CD4-positive, alpha-beta T cell treated with Interleukin-2 at 100 ng/mL for 4 hours (primary cell): ENCODE measurements at places on chromosomes 13 and 19.
A peak's percentile ranks its signal among the peaks of the same experiment; 100 is the strongest.

DNA sequence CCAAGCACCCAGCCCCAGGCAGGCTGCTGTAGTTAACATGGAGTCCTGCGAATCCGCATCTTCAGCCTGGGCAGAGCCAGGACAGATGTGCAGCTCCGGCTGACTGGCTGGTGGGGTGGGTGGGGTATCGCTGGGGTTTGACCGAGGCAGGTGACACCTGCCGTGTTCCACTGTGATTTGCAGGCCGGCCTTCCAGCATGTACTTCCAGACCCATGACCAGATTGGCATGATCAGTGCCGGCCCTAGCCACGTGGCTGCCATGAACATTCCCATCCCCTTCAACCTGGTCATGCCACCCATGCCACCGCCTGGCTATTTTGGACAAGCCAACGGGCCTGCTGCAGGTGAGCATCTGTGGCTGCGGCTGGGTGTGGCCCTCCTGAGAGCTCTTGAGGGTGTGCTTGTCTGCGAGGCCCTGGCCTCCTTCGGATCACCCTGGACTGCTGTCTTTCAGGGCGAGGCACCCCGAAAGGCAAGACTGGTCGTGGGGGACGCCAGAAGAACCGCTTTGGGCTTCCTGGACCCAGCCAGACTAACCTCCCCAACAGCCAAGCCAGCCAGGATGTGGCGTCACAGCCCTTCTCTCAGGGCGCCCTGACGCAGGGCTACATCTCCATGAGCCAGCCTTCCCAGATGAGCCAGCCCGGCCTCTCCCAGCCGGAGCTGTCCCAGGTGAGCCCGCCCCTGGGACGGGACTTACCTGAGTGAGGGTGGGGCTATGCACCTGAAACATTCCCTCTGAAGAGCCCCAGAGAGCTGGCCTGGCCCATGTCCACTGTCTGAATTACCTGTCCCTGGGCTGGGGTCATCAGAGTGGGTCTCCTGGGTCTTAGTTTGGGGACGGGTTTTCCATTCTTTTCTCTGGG, 30.6 kb downstream of the CERS1 start:
- DNase-seq, result no peak

DNA sequence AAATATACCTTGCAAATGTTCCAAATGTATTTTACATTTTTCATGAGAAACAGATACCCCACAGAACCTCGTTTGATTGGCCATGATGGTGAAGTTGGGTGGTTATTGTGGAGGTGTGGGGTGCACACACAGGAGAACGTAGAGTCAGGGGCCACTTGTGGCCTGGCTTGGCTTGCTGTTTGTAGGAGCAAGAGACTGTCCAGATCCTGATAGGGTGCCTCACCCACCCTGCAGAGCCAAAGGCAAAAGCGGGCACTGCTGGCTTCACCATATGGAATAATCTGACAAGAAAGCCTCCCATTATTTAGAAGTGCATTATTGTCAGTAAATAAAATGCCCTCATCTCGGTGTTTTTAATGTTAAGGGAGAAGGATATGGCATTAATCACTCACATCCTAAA, 330.2 kb downstream of the TEX29 start:
- no peak for DNase-seq

DNA sequence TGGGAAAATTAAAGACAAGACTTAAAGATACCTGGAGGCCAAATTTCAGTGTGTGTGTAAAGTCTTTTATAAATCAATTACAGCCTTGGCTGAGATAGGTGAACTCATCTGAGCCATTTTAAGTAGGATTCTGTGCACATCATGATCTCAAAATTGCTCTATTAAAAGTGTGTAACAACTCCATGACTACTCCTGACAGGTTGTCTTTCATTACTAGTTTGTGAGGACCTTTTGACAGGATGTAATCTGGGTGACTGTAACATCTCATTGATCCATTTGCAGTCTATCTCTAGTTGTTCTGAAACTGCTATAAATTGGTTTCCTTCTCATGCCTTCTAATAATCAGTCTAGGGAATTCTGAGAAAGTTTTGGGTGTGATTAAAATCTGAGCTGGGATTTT, 753.3 kb downstream of the SLITRK5 start:
- no peak for DNase-seq

DNA sequence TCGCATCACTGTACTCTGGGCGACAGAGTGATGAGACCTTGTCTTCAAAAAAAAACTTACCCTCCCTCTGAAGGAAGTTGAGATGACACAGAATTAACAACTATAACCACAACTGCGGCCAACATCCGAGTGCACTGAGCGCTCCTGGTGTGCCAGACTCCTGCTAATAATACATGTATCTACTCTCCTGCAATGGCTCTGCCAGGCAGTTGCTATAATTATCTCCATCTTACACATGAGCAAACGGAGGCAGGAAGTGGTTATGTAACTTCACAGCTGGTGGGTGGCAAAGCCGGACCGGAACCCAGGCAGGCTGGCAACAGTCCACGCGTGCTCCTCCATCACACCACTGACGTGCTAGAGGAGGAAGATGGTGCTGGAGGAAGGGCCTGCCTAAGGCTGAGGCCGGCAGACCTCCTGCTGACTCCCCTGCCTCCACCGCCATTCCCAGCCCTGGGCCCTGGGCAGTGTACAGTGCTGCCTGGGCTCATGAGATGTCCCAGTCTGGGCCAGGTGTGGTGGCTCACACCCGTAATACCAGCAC, 12.6 kb downstream of the XRCC1 start:
- DNase-seq, result peak; percentile 91

DNA sequence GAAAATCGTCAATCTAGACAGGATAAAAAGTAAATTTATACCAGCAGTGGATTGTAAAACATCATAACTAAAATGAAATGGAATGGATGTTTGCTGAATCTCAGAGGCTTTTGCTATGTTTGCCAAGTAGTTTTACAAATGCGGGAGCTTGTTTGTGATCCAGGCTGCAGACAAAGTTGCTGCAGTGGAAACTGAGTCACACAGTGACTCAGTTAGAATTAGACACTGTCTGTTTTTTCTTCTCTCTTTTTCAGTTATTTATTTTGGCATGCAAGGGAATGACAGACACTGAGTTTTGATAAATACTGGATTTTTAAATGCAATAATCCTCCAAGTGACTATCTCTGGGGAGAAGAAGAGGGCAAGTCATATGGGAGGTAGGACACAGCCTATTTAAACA, 4.6 kb upstream of the PNMA8A start:
- no peak for DNase-seq

DNA sequence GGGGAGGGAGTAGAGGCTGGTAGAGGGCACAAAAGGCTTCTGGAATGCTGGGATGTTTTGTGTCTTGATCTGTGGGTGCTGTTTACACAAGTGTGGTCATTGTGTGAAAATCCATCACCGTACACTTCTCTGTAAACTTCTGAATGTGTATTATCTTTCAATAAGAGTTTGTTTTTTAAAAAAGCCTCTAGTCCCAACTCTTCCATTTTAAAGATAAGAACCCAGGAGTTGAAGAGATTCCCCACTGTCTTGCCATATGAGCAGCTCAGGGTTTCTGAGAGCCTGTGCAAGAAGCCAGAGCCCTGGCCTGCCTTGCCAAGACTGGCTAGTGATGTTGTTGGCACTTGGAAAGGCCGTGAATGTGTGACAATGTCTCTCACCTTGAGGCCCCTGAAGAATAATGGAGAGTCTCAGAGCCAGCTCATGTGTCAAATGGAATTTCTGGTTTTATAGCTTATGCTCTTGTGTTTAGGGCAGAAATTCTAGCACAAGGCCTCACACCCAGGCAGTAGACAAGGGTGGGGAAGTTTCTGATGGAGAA, 57.5 kb upstream of the NPAS1 start:
- DNase-seq, result no peak

- DNase-seq, result no peak
These were observed 58.9 kb downstream of the TMED1 start for GRCh38 chr19:10776900-10777650.

GRCh38 chr19:8611391-8611876, 919 bp upstream of the ADAMTS10 start:
- DNase-seq, result no peak

- no peak for DNase-seq
These were observed 24.3 kb downstream of the ERCC5 start for GRCh38 chr13:102869948-102870676.

GRCh38 chr13:50451609-50452008, 391.9 kb downstream of the DLEU7 start:
- no peak for DNase-seq

DNA sequence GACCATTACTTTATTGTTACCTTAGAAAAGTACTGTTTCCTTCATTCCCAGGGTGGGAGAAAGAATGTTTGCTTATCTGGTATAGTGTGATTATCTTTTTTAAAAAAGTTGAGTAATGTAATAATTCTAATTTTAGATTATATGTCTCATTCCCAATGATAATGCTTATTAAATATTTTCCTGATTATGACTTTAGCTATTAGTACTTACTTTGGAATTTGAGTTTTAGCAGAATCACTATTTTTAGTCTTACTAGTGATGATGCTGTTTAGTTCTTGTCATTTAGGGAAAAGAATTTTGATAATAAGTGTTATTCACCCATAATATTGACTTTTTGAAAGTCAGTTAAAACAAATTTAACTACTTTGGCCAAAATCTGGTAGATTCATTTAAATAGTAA, 95.2 kb downstream of the FRY start:
- no peak for DNase-seq

- peak; percentile 56 for DNase-seq
These were observed 21.5 kb upstream of the FOSB start for GRCh38 chr19:45446295-45446694.

DNA sequence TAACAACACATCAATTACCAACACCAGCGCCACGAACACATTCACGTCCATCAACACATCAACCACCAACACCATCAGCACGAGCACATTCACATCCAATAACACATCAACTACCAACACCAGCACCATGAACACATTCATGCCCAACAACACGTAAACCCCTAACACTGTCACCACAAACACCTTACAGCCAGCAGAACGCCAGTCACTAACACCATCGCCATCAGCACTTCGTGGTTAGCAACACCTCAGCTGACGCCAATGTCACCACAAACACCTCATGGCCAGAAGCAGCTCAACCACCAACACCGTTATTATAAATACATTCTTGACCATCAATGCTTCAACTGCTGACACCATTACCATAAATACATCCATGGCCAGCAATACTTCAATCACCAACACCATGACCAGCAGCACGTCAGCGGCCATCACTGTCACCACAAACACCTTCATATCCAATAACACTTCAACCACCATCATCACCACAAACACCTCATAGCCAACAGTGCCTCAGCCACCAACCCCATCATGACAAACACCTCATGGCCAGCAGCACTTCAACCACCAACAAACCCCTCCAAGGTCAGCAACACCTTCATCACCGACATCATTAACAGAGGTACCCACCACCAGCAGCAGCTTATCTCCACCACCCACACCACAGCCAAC, 9.4 kb downstream of the FCER2 start:
- DNase-seq, result peak; percentile 24

DNA sequence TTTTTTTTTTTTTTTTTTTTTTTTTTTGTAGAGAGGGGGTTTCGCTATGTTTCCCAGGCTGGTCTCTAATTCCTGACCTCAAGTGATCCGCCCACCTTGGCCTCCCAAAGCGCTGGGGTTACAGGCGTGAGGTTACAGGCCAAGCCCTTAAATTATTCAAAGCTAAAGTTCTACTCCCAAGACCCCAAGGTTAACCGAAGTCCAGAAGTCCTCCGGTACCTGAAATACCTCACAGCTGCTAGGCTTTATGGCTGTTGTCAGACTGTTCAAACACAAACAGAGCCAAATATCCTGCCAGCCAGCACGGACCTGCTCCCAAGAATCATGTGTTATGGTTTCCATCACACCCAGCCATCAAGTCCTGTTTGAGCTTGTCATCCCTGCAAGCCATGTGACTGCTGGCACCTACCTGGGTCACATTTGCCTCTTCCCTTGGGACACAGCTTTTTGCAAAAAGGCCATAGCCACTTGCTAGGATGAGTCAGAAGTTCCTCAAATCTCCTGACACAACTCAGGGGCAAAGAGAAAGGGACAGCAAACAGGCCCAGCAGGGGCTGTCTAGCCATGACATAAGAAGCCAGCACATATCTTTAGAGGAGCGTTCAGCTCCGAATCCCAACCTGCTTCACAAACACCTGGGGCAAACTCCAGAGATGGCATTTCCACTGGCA, 129.9 kb downstream of the FOXO1 start:
- DNase-seq, result no peak

DNA sequence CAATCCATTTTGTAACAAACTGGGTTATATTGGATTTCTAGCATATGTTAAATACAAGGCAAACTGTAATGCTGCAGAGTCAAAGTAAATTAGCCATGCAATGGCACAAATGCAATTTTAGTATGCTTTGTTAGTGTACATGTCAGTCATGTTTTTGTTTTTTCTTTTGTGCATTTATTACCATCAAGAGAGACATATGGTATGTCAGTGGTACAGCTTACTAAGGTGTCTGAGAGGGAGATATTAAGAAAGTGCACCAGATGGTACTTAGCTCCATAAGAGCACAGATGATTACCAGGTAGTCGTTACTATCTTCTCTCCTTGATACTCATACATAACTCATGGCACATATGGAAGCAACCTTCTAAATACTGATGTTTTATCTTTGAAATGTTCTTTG, 550.3 kb downstream of the GPC5 start:
- no peak for DNase-seq

GRCh38 chr19:43741075-43741825, 13.5 kb downstream of the SMG9 start:
- DNase-seq, result no peak

GRCh38 chr13:91111476-91112200, 235.8 kb upstream of the MIR17HG start:
- DNase-seq, result no peak

DNA sequence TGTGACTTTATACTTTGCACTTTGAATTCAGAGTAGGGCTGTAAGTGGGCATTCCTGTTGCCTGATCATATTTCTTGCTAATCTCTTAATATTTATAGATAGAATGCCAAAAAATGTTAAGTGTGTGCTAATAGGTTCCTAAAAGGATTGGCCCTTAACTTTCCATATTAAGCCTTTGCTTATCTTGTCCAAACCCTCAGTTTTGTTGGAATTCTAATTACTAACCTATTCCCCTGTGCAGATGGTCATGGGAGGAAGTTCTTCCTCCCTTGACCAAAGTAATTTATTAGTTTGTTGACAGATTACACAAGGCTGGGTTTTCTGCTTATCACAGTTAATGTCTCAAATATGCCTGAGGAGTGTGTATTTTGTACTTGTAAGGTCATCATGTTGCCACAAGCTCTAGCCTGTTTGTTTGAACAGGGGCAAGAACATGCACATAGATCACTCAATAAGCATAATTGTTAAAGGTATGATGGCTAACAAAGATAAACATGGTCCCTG, 541.1 kb upstream of the SPRY2 start:
- DNase-seq, result no peak

- no peak for DNase-seq
These were observed 89.7 kb upstream of the SIAH3 start for GRCh38 chr13:45941261-45941660.

- DNase-seq, result no peak
These were observed 9.8 kb upstream of the MARCHF2 start for GRCh38 chr19:8403098-8403819.

- DNase-seq, result no peak
These were observed 3.5 kb downstream of the SSC5D start for GRCh38 chr19:55491546-55492360.

DNA sequence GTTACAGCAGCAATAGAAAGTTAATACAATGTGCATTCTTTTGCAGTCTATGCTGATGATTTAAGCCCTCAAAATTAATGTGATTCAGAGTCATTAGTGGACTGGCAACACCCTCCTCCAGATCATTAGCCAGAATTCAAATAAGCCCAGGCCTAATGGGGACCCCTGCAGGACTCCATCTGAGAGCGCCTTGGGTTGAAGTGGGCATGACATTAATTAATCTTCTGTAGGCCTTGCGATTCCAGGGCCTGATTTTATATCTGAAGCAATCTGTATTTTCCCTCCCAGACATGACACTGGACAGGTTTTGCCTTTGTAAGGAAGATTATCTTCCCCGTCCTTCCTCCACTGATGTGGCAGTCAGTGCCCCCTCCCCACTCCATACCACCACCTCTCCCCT, 442.9 kb downstream of the FOXO1 start:
- no peak for DNase-seq
